ENCODE measurements at places on chromosomes 1 and 21. TPM values are rescaled to one million over a fixed set of nuclear protein-coding genes. Genes with fewer than 3 reads are reported as not detected.

The CNTN2 gene
- not detected for total RNA-seq

The TTC24 gene
- not detected for total RNA-seq

The FCRL5 gene
- total RNA-seq: not detected

The TEX38 gene
- total RNA-seq: under 0.01 TPM

The TAL1 gene
- 58.1 TPM for total RNA-seq

The S100A9 gene
- 1.2 TPM for total RNA-seq

The VPS45 gene
- 21.0 TPM for total RNA-seq

The LRRIQ3 gene
- under 0.01 TPM for total RNA-seq

The CHIA gene
- not detected for total RNA-seq

DNA sequence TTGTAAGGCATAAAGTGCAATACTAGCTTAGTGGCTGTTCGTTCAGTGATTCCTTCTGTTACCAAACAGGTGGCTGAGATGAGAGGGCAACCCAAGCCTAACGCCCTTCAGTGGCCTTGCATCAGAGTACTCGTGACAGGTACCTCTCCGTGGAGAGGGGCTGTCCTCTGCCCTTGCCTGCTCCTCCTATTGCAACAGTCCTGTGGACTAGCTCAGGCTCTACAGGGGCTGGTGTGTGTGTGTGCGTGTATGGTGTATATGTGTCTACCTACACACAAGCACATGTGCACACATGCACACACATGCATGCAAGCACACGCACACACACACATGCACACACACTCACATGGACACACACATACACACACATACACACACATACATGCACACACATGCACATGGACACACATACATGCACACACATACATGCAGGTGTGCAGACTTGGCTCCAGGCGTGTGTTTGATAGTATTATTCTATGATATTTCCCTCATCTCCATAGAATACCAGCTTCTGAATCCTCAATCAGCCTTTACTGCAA is 15.1 kb downstream of the TFF3 start:
- no peak for DNase-seq

DNA sequence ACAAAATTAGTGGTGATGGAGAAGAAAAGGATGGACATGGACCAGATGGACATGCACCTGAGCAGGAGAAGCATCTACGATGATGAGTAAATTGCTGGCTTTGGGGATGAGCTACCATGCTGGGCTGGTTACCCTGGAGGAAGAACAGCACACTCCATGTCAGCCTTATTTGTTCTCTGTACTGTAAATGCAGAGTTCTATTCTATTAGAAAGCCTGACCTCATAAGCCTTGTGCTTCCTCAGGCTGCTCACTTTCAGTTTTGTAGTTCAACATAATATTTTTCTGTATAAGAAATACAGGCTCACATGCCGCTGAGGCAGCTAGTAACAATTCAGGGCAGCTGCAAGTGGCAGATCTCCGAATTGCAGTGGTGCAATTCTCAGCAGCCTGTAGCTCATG is 249.6 kb downstream of the PLA2G4A start:
- no peak for DNase-seq

- DNase-seq: no peak
These were observed 22.0 kb upstream of the SLC26A9 start for GRCh38 chr1:205965036-205965884.

DNA sequence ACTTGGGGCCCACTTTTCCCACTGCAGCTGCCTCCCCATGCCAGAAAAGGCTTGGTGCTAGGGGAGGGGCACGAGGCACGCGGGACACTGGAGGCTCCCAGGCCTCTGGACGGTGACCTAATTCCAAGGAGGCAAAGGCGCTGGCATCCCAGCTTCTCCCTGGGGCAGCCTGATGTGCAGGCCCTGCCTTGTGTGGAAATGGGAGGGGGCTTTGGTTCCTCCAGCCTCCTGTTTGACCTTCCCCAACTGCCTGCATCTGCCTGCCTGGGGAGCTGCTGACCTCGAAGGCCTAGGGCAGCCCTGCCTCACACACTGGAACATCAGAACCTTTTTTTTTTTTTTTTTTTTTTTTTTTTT is 39.9 kb downstream of the KIAA1614 start:
- no peak for DNase-seq

GRCh38 chr1:174519844-174520243 is 72.1 kb downstream of the GPR52 start:
- DNase-seq: no peak

- no peak for DNase-seq
These were observed 29.9 kb downstream of the EPHA8 start for GRCh38 chr1:22592919-22593790.

DNA sequence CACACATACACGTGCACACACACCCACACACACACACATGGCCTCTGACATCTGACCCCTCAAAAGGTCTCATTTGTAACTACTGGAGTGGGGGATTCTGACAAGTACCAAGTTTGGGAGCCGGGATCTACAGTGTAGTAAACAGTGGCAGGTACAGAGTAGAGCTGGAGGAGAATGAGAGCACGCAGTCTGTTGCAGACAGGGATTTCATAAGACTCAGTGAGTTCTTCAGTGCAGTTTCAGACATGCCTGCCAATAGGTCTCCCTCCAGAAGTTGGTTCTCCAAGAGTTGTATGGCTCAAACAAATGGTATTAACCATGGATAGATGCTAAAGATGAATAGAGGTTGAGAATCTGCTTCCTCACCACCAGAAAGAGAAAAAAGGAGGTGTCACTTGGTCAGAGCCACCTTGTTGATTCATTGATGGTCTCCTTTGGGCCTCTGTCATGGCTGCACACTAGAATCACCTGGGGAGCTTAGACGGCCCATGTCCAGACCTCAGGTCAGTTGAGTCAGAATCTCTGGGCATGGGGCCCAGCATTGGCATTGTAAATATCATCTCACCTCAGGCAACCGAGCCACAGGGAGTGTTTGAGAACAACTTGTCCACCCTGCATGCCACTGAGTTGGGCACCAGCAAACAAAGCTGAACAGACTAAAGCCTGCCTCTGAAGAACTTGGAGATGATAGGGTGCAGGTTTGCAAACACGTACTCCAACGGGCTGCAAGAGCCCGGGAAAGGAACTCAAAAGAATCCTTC is 122.1 kb downstream of the EDEM3 start:
- DNase-seq: no peak

GRCh38 chr1:220363196-220363837 is 91.1 kb upstream of the RAB3GAP2 start:
- no peak for DNase-seq

DNA sequence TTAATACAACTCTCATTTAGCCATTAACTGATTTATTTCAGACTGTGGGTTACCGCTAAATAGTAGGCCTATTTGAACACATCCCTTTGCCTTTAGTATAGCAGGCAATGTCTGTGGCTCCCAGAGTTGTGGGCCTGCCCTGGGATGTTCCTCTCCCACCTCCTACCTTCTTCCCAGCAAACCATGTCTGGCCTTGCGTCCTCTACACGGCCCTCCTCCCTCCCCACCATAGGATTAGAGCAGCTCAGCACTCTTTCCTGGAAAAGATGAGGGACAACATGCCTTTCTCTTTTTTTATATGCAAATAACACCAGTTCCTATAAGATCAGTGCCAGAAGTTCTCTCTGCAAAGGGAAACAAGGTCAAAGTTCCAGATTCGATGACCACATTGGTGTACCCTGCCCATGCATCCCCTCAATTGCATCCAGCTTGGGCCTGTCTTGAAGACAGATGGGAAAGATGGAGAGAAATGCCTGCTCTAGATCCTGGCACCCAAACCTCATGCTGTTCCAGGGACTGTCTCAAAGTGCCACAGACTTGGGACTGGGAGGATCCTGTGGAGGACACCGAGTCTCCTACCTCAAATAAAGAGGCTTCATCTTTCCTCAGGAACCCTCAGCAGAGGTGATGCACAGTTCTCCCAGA is 57.2 kb downstream of the CD46 start:
- DNase-seq: no peak

DNA sequence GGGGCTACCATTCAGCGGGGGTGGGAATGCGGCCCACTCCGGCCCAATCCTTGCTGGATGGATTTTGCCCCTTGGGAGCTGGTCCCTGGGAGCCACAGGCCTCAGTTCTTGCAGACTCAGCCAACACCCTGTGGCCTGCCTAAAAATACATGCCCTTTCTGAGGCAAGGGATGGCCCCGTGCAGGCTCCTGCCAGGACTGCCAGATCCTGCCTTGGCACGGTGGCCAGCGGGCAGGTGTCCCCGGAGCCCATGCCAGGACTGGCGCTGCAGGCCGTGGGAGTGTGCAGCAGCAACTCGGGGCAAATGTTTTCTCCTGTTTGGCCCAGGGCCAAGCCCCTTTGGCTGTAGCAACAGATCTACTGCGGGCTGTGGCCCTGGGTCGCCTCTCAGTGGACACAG is 1.6 kb upstream of the PANK4 start:
- no peak for DNase-seq

- DNase-seq: no peak
These were observed 14.0 kb downstream of the DNALI1 start for GRCh38 chr1:37570528-37571334.

DNA sequence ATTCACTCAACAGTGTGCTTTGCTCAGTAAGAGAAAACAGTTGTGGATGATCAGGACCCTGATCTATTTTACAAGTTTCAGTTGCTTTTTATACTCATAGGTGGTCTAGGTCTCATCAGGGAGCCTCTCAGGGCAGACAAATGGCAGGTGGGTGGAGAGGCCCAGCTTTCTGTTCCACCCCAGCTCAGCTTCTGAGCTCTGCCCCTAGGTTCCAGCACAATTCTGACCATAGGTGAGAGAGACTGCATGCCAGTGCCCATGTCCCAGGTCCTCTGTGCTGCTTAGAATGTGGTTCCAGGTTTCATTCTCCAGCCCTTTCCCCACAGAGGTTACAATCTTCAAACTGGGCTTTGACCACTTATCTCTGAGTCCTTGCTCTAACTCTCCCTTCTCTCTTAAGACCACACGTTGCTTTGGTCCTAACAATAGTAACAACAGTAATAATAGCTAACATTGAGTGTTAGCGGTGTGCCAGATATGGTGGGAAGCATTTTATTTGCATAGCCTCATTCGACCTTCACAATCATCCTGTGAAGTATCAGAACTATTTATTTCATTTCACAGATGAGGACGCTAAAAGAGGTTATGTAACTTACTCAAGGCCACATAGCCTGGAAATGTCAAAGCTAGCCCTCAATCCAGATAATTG is 19.6 kb upstream of the DUSP10 start:
- DNase-seq: no peak

DNA sequence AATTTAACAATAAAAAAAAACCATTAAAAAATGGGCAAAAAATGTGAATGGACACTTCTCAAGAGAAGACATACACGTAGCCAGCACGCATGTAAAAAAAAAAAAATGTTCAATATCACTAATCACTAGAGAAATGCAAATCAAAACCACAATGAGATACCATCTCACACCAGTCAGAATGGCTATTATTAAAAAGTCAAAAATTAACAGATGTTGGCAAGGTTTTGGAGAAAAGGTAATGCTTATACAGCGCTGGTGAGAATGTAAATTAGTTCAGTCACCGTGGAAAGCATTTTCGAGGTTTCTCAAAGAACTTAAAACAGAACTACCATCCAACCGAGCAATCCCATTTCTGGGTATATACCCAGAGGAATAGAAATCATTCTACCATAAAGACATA is 1091.5 kb upstream of the B3GALT2 start:
- DNase-seq: no peak

DNA sequence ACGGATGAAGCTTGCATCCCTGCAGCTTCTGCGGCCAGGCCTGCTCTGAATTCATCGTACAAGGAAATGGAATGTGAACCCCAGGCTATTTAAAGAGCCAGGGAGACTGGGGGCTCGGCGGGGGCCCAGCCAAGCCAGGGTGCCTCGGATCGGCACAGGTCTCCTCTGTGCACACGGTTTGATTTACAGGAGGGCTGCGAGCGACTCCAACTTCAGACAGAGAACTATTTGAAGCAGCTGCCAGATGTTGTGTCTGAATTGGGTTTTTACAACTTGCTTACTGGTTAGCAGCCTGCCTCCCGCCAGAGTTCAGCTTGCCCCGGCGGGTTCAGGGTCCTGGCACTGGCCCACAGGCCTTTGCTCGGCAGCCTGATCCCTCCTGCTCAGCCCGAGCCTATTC is 83.2 kb downstream of the SPSB1 start:
- no peak for DNase-seq

- no peak for DNase-seq
These were observed at the start of gene CTSE for GRCh38 chr1:206023695-206024094. Gene CTSE, minus strand, starts transcription at chr1:206023895. Its CDS starts 104 bp downstream, at chr1:206023791.

DNA sequence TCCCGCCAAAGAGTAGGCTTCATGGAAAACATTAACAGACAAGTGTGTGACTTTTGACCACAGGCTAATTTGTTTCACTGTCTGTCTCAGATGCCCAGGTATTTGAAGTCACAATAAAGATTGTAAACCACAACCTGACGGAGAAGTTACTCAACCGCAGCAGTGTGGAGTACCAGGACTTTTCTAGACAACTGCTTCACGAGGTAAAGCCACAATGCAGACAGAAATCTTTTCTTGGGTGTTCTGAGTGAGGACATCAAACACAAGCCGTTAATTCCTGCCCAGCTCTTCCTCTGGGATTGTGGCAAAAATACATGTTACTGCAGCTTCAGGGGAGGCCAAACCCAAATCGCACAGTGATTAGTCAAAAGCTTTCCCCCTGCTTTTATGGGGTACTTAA is 31.0 kb downstream of the UMODL1 start:
- no peak for DNase-seq

DNA sequence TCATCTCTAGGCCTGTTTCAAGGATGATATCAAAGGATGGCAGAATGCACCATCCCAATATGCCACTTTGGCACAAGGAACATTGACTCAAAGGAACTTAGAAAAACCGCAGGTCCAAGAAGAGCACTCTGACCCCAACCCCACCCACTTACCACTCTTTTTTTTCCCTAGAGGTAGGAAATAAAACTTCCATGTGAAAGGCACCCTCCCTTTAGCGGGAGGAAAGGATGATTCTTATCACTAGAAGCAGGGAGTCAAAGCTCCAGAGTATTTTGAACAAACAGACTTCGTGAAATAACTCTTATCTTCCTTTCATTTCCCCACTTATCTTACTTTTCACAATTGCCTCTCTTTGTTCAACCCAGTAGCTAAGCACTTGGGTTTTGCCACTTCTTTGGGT is 22.2 kb downstream of the PSMG1 start:
- no peak for DNase-seq

Measured in lung microvascular endothelial cell (primary cell).